ENCODE measurements at places on chromosomes 6 and 20.

- no peak for DNase-seq
Observed at GRCh38 chr6:26017632-26017966, 55.0 kb downstream of the TRIM38 start.

- DNase-seq, result no peak
Observed at GRCh38 chr20:57481281-57481711, 43.6 kb downstream of the CTCFL start.

DNA sequence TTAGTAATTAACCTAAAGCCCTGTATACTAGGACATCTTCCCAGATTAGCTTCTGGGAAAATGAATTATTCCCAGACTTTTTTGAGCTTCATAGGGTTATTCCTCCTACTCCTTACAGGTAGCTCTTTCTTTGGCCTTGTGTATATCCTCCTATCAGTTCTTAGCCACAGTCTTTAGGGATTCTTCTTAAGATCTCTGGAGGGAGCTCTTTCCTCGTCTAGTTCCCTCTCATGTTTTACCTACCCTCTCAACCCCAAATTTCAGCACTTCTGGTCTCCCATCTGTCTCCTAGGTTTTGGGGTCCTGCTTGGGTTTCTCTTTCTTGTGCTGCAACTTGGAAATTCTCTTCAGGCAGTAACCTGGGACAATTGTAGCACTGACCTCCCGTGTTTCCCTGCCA is 46.4 kb upstream of the SLC35B3 start:
- no peak for DNase-seq

GRCh38 chr20:19486446-19486845 is 271.6 kb upstream of the RIN2 start:
- DNase-seq, result no peak

GRCh38 chr6:157921685-157922367 is 59.8 kb upstream of the SYNJ2 start:
- DNase-seq, result no peak

DNA sequence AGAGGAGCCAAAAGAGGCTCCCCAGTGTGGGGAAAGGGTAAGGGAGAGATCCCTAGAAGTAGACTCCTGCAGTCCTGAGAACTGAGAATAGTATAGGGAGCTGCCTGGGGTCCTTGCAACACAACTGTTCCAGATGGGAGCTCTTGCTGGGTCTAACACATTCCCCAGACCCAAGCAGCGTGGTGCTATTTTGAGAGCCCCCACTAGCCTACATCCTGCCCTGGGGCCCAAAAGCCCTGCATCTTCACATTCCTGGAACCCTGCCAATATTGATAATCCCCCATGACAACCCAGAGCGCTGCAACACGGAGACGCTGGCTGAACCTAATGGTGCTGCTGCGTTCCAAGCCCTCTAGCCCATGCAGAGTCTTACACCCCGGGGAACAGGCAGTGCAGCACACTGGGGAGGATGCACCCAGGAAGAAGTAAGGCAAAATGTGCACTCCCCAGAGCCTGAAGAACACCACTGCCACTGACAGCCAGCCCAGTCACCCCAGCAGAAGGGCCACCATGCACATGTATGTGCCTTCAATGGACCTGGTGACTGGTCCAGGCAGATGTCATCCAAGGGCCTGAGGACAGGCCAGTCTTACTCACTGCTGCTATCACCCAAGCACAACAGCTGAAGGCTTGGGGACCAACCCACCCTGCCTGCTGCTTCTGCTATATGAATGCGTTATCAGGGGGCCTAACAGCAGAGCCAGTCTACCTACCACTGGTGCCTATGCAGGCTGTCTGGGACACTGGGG is 7.0 kb upstream of the RNF217 start:
- DNase-seq, result no peak

GRCh38 chr20:63606686-63607085 is 20.2 kb downstream of the GMEB2 start:
- DNase-seq, result no peak

- no peak for DNase-seq
Observed at GRCh38 chr6:165662749-165663376, at the start of gene PDE10A. Gene PDE10A (minus strand): TSS chr6:165663241. CDS start chr6:165662811, 430 bp downstream.

DNA sequence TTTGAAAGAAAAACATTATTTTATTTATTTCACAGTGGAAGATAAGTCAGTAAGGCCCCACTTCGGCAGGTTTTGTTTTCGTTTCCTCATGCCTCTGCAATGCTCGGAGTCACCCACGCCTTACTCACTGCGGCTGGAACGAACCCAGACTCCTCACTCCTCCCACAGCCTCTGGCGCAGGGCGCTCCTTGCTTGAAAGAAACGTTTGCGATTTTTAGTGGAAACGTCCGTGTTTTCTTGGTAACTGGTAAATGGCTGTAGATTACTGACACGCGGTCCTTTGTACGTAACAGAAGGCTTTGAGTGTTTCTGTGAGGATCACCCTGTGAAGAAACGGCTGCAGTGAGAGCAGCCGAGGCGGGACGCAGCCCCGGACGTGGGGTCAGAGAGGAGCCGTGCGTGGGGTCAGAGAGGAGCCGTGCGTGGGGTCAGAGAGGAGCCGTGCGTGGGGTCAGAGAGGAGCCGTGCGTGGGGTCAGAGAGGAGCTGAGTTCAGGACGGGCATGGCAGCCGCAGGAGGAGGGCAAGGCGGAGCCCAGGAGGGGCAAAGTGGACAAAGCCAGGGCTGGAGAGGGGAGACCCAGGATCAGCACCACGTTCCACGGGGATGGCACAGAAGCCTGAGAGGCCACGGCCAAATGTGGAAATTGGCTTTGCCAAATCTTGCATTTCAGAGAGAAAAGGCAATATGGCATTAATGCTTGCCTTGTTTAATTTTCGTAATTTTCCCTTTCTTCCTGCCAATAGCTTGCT is 198.6 kb upstream of the THBS2 start:
- no peak for DNase-seq

GRCh38 chr20:31355981-31356380 is 12.4 kb upstream of the DEFB118 start:
- DNase-seq, result no peak

GRCh38 chr6:106199998-106200397 is 113.9 kb downstream of the PRDM1 start:
- no peak for DNase-seq

DNA sequence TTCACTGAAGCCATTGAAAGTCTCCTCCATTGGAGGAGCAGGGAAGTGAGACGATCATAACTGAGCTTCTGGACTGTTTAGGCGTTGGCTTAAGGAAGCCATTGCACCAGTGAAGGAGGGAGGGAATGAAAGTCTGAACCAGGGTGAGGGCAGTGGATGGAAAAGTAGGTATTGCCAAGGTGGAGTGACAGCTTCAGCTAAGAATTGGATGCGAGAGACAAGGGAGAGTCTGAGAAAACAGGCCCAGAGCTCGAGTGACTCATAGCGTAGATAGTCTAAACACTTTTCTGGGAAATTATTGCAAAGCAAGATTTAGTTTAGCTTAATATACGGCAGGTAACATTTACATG is 4.5 kb downstream of the DSP start:
- no peak for DNase-seq

DNA sequence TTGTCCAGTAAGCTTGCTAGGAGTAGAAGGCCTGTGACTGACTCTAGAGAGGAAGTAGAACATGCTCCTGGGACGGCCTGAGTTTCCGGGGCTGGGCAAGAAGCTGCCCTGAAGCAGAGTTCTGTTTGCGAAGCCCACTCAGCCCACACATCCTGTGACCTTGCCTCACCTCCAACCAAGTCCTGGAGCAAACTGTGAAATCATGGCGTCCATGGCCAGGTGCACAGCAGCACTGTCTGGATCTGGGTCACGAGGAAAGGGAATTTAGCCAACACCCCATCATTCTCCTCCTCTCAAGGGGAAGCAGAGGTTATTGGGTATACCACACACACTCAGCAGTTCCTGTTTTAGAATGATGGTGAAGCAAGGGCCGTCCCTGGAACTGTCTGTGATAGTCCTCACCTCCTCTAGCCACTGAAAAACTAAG is 87.5 kb downstream of the CRYBG1 start:
- DNase-seq, result no peak

DNA sequence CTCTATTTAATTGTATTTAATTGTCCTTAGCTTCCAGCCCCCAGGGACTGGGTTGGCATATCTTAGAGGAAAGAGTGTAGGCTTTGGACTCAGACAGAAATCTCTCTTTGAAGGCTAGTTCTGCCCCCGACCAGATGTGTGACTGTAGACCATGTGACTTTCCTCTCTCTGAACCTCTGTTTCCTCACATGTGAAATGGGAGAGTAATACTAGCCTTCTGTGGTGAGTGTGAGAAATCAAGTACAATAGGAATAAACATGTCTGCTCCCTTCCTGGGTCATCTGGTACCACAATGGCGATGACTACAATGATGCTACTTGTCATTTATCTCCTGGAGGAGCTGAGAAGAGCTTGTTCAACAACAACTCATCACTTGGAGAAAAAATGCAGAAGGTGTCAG is 179.9 kb downstream of the LRFN2 start:
- DNase-seq, result no peak

Data from DND-41 (cell line).